Inflammatory macrophage treated with lipopolysaccharide for 4 hours (primary cell): ENCODE measurements at places on chromosomes 13 and 19.
A peak's percentile ranks its signal among the peaks of the same experiment; 100 is the strongest.

DNA sequence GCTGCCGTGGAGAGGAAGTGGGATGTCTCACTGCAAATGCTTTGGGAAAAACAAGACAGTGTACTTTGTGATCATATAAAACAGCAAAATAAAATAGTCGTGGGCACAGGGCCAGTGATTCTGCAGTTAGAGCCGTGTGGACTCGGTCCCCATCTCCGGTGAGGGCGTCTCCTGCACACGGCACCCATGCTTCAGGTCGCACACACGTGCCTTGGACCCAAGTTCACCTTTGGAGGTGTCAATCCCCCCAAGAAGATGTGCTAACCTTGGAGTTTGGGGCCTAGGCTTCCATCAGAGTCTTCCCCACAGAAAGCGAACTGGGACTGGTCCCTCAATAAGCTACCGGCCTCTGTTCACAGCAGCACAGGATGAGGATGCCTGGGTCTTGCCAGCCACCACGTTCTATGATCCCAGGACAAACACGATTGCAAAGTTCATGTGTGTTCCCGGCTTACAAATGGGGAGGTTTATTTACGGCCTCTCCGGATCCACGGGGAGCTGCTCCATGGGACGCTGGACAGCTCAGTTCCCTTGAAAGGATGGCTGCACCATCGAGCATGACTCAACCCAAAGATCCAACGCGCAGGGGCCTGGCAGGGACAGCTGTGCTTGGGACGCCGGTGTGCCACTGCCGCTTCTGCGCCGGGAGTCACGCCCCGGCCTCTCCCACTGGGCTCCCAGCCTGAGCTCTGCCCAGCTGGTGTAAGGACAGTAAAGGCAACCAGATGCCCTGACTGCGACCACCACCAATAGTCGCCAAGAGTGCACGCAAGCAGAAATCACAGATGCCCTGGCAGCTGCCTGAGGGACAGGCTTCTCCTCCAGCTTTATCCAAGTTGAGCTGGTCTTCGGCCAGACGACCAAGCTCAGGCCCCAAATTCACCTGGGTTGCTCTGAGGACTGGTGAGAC is 8.6 kb downstream of the GAS6 start:
- DNase-seq: no peak

DNA sequence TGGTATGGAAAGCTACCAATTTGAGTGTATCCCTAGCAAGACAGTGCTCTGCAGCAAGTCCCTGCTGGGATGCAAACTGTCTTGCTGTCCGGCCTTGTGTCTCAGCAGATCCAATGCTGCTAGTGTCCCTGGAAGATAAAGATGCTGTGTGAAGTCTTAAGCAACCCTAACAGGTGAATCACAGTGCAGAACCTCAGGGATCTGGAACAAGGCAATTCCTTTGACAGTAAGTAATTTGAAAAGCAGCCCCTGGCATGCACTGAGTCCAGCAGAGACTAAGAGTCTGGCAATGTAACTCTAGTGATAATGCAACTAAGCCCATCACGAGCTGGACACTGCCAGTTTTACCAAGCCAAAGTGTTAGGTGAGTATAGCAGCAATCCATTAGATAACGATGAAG is 1.7 kb upstream of the UCHL3 start:
- DNase-seq: no peak

GRCh38 chr19:16764793-16765433 is 45.3 kb downstream of the NWD1 start:
- DNase-seq: no peak

- peak; percentile 28 for DNase-seq
These were observed 465.1 kb upstream of the PCDH20 start for GRCh38 chr13:61880578-61881283.

GRCh38 chr19:2181633-2181997 is 17.9 kb downstream of the DOT1L start:
- DNase-seq: no peak

- no peak for DNase-seq
These were observed 79.9 kb downstream of the FREM2 start for GRCh38 chr13:38766799-38767198.

GRCh38 chr19:54889566-54889965 is 15.5 kb downstream of the FCAR start:
- no peak for DNase-seq

- DNase-seq: no peak
These were observed 23.5 kb downstream of the ACTN4 start for GRCh38 chr19:38670921-38671398.

DNA sequence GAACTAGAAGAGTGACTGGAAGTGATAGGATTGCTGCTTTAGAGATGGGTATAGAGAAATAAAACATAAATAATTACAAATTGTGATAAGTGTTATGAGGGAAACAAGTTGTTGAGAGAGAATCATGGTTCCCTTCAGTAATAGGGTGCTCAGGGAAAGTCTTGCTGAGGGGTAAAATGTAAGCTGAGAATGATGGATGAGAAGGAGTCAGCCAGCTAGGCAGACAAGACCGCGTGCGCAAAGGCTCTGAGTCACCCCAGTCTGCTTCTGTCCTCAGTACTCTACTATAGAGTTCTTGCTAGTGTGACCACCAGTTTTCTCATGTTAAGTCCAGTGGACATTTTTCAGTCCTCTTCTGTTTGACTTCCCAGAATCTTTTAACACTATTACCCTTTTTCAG is 39.5 kb downstream of the PCCA start:
- DNase-seq: peak; percentile 16

DNA sequence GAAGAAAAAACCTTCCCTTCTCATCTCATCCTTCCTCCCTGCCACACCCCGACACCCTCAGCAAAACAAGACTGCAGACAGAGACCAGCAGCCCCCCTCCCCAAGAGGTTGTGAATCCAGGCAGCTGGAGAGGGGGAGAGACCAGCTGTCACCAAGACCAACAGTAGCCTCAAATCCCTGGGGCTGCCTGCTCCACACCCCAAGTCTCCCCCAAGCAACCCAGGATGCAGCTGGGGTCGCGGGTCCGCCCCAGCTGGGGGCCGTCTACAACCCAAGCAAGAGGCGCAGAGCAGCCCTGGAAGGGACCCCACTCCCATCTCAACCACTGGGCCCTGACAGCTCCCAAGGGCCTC is 7.1 kb downstream of the KLF16 start:
- DNase-seq: no peak

DNA sequence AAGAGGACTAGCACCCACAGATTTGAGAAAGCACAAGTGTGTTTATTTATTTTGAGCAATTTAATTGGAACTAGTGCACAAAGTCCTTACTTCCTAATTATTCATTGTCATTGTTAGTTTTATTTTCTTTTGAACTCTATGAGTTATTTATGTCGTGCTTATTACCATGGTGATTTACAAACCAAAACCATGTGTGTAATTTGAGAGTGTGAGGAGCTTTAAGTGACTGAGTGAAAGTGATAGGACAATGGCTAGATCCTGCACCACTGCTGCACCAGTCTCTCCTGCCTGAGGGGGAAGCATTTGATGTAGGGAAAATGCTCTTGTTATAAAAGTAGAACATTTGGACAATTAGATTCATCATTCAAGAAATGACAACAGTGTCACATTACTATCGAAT is 172.3 kb upstream of the KLF12 start:
- no peak for DNase-seq

GRCh38 chr19:18230941-18231734 is 4.9 kb upstream of the PDE4C start:
- peak; percentile 69 for DNase-seq

GRCh38 chr13:88377852-88378251 is 706.7 kb downstream of the SLITRK5 start:
- DNase-seq: no peak
